A172 (cell line): ENCODE measurements at places on chromosomes 7 and 10.

DNA sequence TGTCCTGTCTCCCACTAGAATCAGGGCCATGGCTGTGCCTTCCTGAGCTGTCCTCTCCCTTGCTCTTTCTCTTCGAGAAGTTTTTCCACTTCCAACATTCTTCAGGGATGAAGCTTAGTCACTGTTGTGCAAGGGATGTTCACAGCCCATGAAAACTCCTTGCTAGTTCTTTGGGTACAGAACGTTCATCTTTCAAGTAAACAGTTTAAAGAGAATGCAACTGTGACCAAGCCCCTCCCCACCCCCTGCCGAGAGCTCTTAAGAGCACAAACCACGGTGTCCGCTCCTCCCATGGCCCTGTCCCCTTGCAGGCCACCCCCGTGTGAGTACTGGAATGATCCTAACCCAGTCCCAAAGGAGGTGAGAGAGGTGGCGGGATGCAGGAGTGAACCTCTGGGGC lies 161.1 kb upstream of the RHEB start:
- DNase-seq: no peak

GRCh38 chr7:144791488-144791887 lies 44.4 kb downstream of the TPK1 start:
- no peak for DNase-seq

- DNase-seq: no peak
These were observed 113.6 kb downstream of the ADCY1 start for GRCh38 chr7:45687721-45688120.

- DNase-seq: no peak
These were observed 15.0 kb downstream of the ELN start for GRCh38 chr7:74042746-74043522.

GRCh38 chr10:102633287-102633686 lies 11.0 kb upstream of the TRIM8 start:
- DNase-seq: peak; percentile 59

DNA sequence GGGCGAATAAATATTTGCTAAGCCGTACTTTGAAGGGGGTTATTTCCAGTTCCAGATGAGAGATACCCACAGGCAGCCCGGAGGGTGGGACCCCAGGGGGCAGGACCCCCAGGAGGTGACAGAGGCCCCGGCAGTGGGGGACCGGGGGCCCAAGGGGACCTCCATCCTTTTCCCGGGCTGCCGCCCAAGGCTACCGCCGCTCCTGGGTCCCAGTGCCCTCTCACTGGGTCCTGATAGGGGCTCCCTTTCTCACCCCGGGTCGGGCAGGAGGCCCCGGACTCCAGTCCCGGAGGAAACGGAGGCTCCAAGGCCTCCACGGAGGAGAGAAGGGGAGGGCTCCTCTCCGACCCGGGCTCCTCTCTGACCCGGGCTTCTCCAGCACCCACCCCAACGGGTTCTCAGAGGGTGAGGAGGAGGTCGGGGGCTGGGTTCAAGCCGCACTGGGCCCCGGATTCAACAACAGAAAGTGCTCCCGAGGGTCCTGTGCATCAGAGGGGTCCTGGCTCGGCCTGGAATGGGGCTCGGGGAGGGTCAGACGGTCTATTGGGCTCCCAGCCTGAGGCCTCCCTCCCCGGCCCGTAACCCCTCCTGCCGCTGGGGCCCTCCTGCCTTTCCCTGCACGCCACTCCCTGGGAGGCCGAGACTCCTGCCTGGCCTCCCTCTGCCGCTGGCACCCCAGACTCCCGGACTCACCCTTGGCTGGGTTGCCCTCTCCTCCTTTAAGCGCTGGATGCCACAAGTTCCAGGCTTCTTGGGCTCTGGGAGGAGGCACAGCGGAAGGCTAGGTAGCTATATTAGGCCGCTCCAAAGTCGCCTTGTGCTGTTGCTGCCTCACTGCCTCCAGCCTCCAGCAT lies 62.5 kb downstream of the ZNF37A start:
- DNase-seq: no peak

GRCh38 chr10:75484717-75485116 lies 53.3 kb downstream of the LRMDA start:
- no peak for DNase-seq

- DNase-seq: no peak
These were observed 95.6 kb downstream of the GRB10 start for GRCh38 chr7:50687096-50687495.

- DNase-seq: no peak
These were observed 128.5 kb upstream of the CDK1 start for GRCh38 chr10:60649485-60650377.

- no peak for DNase-seq
These were observed 266.7 kb upstream of the PHF14 start for GRCh38 chr7:10706875-10707493.

- no peak for DNase-seq
These were observed 129.3 kb upstream of the PHYHIPL start for GRCh38 chr10:59047180-59047579.

DNA sequence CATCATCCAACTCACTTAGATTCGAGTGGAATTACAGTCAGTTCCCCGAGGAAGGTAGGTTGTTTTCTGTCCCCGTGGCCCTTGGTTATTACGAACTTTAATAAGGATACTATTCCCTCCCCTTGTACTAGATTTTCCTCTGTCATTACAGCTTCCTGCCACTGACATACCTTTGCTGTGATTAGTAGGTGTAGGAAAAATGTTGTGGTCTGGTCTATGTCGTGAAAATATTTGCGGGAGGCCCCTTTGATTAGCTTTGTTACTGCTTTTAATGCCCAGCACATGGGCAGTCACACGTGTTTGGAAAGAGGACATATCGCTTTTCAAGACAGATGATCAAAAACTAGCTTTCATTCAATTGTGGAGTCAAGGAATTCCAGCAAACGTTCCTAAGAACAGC lies 92.2 kb downstream of the GATA3 start:
- DNase-seq: peak; percentile 79

- no peak for DNase-seq
These were observed 406.1 kb downstream of the MDFIC start for GRCh38 chr7:115328018-115328417.

DNA sequence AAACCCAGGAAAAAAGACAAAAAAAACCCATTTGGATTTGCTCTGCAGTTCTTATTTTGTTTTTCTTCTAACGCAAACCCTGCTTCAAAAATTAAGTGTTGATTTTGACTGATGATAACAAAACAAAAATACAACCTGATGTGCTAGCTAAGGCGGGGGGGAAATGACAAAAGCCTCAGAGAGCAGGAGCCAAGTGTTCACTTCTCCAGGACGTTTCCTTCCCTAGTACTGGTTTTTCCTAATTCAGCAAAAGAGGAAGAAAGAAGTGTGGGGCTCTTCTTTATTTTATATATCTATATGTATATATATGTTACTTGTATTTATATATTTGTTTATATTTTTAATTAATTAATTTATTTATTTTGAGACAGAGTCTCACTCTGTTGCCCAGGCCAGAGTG lies 28.0 kb downstream of the SNX10 start:
- no peak for DNase-seq

DNA sequence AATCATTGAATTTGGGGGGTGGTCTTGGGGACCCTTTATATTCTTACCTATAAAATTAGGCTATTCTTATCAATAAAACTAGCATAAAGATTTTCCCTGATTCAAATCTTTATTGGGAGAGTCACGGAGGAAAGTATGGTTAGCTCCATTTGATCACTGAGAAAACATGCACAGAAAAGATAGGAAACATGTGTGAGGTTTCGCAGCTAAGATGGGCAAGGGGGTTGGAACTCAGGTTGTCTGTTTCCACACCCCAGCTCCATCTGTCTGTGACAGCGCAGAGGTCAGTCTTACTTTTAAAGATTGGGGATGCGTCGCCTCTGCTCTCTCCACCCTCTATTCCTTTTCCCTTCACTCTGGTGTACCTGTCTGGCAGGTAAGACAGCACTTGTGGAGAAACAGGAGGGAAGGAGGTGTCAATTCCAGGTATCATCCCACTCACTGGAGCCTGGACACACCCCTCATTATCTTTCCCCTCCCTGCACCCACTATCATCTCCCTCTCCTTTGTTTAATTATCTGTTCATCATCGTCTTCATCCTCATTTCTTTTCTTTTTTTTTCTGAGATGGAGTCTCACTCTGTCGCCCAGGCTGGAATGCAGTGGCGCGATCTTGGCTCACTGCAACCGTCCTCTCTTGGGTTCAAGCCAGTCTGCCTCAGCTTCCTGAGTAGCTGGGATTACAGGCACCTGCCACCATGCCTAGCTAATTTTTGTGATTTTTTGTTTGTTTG lies 2.4 kb upstream of the DENND10 start:
- no peak for DNase-seq

- peak; percentile 58 for DNase-seq
These were observed 985 bp upstream of the ETV1 start for GRCh38 chr7:13990319-13990983.

DNA sequence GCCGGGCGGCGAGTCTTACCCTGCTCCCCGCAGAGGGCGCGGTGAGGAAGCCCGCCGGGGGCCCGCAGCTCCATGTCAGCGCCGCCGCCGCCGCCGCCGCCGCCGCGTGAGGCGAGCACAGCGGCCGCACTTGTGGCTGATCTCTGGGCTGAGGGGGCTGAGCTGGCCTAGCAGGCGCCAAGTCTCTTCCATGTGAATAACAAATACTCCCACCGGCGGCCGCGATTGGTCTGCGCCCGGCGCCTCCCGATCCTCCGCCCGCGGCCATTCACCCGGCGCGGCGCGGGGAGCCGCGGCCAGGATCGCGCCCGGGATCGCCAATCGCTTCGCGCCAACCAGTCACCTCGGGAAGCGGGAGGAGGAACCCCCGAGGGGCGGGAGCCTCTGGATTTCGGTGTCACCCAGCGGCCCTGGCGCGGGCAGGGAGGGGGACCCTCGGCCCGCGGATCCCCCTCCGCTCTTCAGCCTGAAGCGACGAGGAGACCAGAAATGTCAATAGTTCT lies at the start of gene GRM8:
TSS of gene GRM8 (minus strand) at position 164 of the 503 bp plus-strand sequence.
- DNase-seq: no peak

DNA sequence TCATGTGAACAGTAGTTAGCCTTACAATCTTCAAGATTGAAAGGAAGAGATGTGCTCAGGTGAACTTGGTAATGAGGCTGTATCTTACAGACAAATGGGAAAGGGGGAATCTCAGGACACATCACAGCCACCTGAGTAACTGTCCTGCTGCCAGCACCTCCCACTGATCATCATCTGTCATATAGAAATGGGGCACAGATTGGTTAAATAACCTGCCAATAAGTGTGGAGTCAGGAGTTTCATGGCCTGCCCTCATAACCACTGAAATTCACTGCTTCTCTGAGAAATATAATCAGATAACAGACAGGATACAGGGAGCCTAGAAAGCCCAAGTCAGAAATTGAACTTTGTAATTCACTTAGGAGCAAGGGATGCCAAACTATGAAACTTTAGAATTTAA lies 64.9 kb upstream of the TAS2R16 start:
- no peak for DNase-seq

GRCh38 chr7:22759721-22760120 lies 32.7 kb downstream of the IL6 start:
- DNase-seq: peak; percentile 28

GRCh38 chr7:147779949-147780348 lies 810.6 kb upstream of the C7orf33 start:
- DNase-seq: no peak

DNA sequence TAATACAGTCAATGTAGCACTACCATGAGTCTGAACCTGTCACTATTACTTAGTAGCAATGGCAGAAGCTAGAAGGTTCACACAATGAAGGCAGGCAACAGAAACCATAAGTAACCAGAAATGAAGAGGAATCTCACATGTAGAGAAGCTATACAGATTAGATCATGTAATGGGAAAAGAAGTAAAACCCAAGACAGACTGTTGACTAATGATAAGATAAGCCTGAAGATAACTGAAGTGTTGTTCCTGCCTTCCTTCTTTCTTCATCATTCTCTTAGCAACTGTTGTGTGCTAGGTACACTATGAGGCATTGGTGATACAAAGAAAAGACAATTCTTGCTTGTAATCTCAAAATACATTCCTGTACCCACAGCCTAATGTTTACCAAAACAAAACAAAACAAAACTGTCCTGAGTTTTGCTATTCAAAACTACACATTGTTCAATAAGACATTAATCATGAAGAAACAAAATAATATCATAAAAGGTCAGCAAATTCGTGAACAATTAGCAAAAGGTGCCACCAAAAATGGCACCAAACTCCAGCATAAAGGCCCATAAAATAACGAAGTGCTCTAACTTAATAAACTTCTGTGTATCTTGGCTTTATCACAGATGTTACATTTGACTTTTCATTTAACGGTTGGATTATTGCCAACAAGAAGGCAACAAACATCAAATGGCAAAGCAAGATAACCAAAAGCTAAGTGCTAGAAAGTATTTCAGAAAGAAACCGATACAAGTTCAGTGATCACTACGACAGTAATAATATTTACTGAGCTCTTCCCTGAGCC lies 27.1 kb downstream of the ZNF800 start:
- no peak for DNase-seq

DNA sequence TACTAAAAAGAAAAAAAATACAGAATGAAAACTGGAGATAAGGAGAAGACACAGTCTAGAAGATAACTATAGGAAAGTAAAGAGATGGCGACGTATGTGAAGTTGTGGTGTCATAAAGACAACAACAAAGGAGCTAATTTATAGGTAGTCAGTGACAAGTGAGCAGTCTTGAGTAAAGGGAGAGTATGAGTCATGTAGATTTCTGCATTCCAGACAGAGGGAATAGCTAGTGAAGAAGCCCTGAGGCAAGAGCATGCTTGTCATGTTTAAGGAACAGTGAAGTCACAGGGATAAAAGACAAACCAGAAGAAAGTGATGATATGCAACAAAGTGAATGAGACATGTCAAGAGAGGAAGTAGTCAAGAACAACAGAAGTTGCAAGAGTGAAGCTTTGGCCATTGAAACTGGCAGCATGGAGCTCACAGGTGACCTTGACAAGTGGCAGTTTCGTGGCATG lies 2.3 kb upstream of the MIOS start:
- peak; percentile 93 for DNase-seq

GRCh38 chr10:2836921-2837662 lies 230.3 kb upstream of the PFKP start:
- no peak for DNase-seq

DNA sequence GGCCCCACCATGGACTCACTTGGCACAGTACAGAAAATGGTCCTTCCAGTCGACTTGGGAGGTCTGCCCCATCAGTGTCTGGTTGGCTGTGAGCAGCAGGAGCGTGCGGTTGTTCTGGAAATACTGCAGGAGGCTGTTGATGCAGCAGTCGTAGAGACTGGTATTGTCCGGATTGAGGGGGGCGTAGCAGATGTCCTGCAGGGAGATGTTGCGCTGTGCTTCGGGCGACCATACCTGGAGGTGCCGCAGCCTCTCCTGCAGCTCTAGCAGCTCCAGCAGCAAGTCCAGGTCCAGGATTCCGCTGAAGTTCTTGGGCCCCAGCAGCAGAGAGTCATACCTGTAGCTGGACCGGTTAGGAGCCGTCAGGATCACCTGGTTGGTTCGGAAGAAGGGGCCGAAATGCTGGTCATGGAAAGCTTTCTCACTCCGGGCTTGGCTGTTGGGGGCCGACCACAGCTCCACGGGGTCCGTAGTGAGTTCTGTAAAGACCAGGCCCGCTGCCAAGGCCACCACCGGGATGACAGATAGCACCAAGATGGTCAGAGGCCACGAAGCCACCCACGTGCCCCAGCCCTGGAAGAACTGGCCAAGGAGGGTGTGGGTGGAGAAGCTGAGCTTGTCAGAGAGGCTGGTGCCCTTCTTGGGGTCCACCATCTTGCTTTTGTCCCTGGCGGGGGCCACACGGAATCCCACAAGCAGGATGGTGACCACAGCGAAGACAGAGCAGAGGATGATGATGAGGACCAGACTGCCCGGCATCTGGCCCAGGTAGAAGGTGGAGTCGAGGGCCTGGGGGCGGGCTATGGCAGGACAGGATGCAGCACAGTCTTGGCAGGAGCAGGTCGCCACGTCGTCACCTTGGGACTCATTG lies 2.1 kb downstream of the NPC1L1 start:
- no peak for DNase-seq
